ENCODE measurements at places on chromosomes 16 and 17.

- DNase-seq = no peak
Observed at GRCh38 chr17:3836551-3836950, 9.5 kb downstream of the NCBP3 start.

- DNase-seq = no peak
Observed at GRCh38 chr17:70855401-70856054, 686.2 kb downstream of the KCNJ2 start.

- no peak for DNase-seq
Observed at GRCh38 chr16:80346111-80346632, 194.6 kb upstream of the DYNLRB2 start.

DNA sequence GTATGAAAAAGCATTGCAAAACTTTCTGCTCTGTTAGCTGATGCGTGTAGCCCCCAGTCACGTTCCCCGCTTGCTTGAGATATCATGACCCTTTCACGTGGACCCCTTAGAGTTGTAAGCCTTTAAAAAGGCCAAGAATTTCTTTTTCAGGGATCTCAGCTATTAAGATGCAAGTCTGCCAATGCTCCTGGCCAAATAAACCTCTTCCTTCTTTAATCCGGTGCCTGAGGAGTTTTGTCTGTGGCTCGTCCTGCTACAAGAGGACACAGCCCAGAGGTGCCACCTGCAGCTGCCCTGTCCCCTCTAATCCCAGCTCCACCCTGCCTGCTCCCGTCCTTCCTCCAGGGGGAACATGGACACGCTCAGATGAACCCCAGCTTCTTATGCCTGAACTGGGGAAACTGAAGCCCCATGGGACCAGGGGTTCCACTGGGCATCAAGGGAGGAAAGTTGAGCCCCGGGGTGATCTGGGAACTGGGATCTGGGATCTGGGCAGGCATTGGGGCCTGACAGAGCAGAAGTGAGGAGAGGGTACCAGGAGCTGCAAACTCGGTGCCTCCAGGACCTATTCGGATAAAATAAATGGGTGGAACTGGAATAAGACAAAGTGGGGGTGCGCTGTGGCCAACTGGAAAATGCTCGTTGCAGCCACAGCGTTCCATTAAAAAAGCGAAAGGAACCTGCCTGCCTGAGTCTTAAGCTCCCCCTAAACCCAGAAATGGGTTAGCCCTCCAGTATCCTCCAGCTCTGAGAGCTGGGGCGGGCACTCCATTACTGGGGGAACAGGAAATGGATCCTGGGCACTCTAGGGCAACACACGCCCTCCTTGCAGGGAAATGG lies 19.7 kb downstream of the QPRT start:
- DNase-seq = no peak

GRCh38 chr16:10992112-10992511 lies 47.7 kb downstream of the CLEC16A start:
- no peak for DNase-seq

DNA sequence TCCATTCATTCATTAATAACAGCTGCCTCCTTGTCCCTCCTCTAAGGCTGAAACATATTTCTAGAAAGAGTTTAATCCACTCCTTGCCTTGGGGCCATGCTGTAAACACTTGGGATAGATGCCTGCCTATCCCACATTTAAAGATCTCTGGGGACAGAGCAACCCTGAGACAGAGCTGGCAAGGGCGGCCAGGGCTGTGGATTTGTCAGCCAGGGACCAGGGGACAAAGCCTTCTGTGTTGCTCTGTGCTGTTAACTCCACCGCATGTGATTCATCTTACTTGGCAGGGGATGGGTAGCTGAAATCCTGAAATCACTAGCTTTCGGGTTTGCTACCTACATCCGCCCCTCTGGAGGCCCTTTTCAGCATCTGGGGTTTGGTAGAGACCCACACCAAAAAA lies 392.9 kb downstream of the SLC39A11 start:
- no peak for DNase-seq

- no peak for DNase-seq
Observed at GRCh38 chr16:53925107-53925410, 221.1 kb downstream of the FTO start.

- DNase-seq = no peak
Observed at GRCh38 chr16:49455991-49456745, 82.6 kb downstream of the C16orf78 start.
